ENCODE measurements at places on chromosomes 7 and 10.

- DNase-seq: no peak
These were observed 10.3 kb downstream of the MNX1 start for GRCh38 chr7:156999958-157000726.

GRCh38 chr7:130187360-130187759, 17.8 kb downstream of the TMEM209 start:
- no peak for DNase-seq

GRCh38 chr10:109592391-109592790, 330.9 kb downstream of the XPNPEP1 start:
- no peak for DNase-seq

- DNase-seq: no peak
These were observed 47.4 kb downstream of the AFAP1L2 start for GRCh38 chr10:114356751-114357514.

- DNase-seq: no peak
These were observed 559 bp downstream of the DBF4 start for GRCh38 chr7:87876869-87877234.

DNA sequence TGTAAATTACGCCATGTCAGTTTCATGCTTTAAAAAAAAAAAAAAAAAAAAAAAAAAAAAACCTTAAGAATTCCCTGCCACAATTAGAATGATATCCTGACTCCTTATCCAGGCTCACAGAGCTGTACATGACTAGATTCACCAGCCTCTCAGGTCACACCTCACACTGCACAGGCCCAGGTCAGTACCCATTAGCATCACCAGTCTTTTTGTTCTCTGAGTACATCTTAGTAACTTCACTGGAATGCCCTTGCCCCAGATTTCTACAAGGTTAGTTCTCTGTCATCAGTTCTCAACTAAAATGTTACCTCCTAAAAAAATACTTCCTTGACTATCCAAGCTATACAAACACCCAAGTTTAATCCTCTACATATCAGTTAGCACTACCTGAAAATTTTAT, 211.0 kb downstream of the LRRN3 start:
- no peak for DNase-seq
